ENCODE measurements at places on chromosomes 7 and 10.

- DNase-seq: no peak
Observed at GRCh38 chr7:93475811-93476210, 98.7 kb downstream of the CALCR start.

GRCh38 chr10:38072552-38072951, 21.6 kb upstream of the ZNF37A start:
- no peak for DNase-seq

- DNase-seq: no peak
Observed at GRCh38 chr10:30583778-30584415, 45.7 kb downstream of the LYZL2 start.

GRCh38 chr10:118568327-118568848, 27.1 kb downstream of the PRLHR start:
- DNase-seq: peak; percentile 63

GRCh38 chr10:71494980-71495381, 98.3 kb downstream of the CDH23 start:
- DNase-seq: no peak

- DNase-seq: no peak
Observed at GRCh38 chr7:84422790-84423189, 228.2 kb upstream of the SEMA3A start.

DNA sequence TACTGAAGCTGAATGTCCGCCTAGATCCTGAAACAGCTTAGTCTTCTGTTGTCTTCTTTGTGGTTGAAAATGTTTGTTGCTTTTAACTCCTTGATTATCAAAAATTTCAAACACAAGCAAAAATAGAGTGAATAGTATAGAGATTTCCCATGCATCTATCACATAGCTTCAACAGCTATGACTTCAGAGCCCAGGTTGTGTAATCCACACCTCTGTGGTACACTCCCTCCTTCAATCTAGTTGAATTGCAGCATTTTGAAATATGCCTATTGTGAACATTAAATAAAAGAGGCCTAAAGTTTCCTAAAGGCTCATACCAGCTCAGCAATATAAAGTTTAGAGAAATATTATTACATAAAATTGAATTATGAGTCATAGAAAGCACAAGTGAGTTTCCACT, 204.7 kb upstream of the HDAC9 start:
- DNase-seq: no peak

GRCh38 chr10:70253878-70254765, 20.9 kb upstream of the PPA1 start:
- DNase-seq: no peak

Data from SK-N-SH (cell line).